D721Med (cell line): ENCODE measurements at places on chromosomes 7 and 10.

GRCh38 chr10:7302930-7303557 is 107.8 kb downstream of the SFMBT2 start:
- no peak for DNase-seq

DNA sequence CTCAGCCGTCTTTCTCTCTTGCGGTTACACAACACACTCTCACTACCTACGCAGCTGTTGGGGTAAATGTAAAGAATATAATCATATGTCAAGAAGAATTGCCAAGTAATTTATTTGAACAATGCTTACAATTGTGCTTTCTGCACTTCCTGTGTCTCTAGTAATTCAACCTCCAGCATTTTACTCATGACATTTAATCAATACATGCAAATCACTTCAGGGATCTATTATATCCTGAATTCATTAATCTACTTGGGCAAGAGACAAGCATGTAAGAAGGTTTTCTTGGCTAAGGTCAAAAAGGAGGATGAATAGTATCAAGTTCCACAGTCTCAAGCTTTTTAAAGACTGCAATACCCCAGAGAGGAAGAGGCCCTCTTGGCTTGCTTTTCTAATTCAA is 562.9 kb upstream of the ADARB2 start:
- DNase-seq: no peak

GRCh38 chr10:11181978-11182377 is 164.3 kb downstream of the CELF2 start:
- DNase-seq: no peak

DNA sequence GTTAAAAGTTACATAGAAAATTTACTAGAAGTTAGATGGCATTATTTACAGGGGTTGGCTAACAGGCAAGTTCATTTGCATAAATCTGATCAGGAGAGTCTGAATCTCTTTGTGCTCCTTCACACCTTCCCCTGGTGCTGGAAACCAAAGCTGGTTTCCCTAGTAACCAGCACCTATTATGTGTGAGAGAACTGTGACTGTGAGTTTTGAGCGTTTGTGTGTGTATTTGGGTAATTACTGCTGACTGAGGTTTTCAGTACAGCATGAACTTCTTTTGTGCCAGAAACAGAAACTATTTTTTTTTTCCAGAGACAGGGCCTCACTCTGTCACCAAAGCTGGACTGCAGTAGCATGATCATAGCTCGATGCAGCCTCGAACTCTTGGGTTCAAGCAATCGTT is 10.3 kb upstream of the IFIT1B start:
- no peak for DNase-seq

DNA sequence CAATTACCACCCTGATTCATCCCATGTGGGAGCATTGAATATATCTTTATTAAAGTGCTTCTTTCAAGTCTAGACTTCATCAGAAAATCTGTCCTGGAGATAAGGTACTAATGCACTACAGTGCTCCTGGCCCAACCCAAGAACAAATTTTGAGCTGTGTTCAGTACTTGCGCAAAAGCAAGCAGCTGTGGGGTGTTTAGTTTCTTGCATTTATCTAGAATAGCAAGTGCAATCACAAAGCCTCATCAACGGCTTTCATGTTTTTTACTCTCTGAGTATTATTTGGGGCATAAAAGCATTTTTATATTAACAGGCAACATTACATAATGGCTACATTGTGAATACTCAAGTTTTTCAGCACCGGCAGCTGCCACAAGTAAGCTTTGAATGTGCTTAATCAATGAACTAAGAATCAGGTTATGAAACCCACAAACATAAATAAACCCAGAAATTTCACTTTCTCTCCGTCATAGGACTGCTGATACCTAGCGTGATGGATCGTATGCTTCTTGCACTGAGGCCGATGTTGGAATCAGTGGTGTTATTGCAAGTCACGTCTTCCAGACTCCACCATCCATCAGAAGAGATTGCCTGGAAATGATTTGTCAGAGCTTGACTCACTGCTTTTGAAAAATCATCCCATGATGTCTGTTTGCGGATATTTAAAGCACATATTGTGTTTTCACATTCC is 113.1 kb downstream of the CTTNBP2 start:
- DNase-seq: no peak

GRCh38 chr7:80133361-80134114 is 1.1 kb upstream of the GNAI1 start:
- no peak for DNase-seq

DNA sequence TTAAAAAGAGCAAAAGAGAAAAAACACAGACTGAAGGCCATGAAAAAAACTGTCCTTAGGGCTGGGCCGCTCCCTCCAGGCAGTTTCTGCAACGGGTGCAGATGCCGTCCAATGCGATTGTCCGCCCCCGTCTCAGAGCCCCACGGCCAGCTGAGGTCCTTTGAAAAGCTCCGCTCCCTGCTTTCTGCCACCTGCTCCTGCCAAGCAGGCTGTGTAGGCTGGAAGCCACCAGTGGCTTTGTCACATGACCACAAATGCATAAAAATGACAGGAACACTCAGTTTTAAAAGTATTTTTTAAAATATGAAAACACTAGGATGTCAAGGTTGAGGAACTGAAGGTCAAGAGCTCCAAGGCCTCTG is 71.7 kb downstream of the AMZ1 start:
- no peak for DNase-seq

- no peak for DNase-seq
Observed at GRCh38 chr7:137172105-137172590, 171.4 kb downstream of the PTN start.

DNA sequence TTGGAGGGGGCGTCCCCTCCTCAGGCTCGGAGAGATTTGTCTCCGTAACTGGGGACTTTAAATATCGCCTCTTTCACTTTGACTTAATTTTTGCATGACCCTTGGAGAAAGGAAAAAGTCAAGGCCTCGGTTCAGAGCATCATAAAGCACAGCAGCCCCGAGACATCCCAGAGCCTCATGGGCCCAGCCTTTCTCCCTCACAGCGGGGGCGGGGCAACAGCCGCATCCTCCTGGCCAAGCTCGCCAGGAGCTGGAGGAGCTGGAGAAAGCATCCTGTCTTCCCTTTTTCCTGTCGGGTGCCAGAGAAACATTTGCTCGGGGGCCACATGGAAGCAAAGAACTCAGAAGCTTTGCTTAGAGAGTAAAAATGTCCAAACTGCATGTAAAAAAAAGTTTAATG is 43.6 kb upstream of the DPYSL4 start:
- no peak for DNase-seq

- no peak for DNase-seq
Observed at GRCh38 chr10:124097883-124098282, 4.5 kb upstream of the CHST15 start.

DNA sequence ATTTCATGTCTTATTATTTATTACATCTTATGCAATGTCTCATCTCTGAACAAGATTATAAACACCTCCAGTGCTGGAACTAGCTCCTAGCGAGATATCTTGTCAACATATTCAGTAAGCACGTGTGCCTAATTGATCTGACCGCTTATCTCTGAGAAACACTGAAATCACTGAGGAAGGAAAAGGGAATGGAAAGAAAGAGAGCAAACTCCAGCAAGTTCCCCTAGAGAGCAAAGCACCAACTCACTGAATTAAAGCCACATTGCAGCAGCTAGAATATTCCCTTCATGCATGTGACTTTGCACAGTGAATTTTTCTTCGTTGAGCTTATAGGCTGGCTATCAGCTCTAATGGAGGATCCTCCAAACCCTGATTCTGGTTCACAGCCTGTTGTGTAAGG is 177.1 kb upstream of the FRMD4A start:
- no peak for DNase-seq

- no peak for DNase-seq
Observed at GRCh38 chr10:91613411-91614187, 19.3 kb downstream of the PPP1R3C start.

GRCh38 chr7:137345799-137346449 is 2.4 kb upstream of the PTN start:
- DNase-seq: no peak

DNA sequence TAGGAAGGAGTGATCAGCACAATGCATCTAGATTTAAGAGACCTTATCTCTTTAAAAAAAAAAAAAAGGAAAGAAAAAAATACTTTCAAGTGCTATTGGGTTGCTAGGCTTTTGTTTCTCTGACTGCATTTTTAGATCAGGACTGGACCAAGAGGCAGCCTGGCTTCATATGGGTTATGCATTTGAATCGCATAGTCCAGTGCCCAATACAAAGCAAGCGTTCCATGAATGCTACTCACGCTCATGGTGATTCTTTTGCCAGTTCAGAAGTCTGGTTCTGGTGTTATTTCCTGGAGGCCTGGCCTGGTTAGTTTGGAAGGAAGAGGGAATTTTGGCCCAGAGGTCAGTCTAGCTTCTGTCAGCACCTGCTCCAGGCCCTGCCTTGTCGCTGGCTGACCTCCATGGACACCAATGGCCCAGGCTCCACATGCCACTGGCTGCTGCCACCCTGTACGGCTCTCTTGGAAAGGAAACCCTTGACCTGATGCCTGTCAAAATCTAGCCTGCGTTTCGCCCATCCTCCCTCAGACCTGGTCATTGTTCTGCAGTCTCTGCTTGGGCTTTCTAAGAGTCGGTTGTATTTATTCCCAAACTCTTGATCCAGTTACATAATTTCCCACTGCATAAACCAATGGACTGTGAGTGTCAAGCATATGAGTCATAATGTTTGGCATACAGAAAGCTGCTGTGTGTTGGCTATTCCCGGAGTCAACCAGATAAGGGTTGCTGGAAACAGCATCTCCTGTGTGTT is 74.3 kb upstream of the MKX start:
- DNase-seq: no peak

- DNase-seq: no peak
Observed at GRCh38 chr7:97305589-97305988, 188.1 kb downstream of the SDHAF3 start.

- no peak for DNase-seq
Observed at GRCh38 chr10:89792187-89792586, 90.8 kb downstream of the KIF20B start.

- DNase-seq: no peak
Observed at GRCh38 chr10:48464121-48464870, 140.6 kb downstream of the ARHGAP22 start.

GRCh38 chr10:74612195-74612594 is 214.2 kb upstream of the KAT6B start:
- DNase-seq: no peak

GRCh38 chr10:100496567-100496966 is 23.1 kb downstream of the SEC31B start:
- DNase-seq: no peak

- DNase-seq: no peak
Observed at GRCh38 chr10:8300925-8301324, 246.4 kb downstream of the GATA3 start.

DNA sequence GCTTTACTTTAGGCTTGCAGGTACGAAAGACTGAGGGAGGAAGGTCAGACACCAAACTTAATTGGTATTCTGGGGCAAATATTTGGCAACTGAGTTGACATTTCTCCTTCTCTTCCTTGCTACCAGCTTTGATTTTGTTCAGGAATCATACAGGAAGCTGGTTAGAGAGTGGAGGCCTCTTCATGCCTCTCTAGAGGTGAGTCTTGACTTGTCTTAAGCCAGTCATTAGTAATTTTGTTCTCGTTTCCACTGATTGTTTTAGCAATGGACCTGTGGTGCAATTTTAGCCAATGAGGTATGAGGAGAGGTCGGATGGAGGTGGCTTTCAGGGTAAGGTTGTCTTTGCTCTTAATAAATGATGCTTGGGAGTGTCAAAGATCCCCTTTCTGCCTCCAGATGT is 2.4 kb upstream of the RP9 start:
- no peak for DNase-seq

GRCh38 chr10:17410907-17411306 is 43.5 kb downstream of the ST8SIA6 start:
- DNase-seq: no peak

DNA sequence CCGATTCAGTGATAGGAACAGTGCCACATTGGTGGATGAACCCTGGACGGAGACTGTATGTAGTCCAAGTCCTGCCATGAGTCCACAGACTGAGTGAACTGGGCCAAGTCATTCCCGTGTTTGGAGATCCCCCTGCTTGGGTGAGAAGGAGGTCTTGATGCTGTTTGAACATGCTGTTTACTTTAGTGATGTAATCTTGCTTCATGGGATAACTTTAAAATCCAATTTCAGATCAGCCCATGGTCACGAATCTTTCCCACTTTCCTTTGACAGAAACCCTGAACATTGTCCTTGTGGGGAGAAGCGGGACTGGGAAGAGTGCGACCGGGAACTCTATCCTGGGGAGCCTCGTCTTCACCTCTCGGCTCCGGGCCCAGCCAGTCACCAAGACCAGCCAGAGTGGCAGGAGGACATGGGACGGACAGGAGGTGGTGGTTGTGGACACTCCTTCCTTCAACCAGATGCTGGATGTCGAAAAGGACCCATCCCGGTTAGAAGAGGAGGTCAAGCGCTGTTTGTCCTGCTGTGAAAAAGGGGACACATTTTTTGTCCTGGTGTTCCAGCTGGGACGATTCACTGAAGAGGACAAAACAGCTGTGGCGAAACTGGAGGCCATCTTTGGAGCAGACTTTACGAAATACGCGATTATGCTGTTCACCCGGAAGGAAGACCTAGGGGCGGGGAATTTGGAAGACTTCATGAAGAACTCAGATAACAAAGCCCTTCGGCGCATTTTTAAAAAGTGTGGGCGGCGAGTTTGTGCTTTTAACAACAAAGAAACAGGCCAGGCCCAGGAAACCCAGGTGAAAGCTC is 26.6 kb downstream of the GIMAP8 start:
- no peak for DNase-seq

DNA sequence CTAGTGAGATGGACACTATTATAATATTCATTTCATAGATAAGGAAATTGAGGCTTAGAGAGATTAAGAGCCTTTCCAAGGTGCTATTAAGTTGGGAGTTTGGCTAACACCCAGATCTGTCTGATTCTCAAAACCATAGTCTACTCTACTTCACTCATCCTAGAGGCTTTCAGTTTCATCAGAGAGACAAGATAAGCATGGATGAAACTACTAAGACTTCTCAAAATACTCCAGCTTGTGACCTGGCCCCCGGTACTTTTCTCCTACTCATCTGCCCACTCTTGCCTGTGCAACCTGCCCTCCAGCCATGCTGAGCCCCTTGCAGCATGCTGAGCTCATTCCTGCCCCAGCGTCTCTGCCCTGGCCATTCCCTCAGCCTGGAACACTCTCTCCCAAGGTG is 12.2 kb upstream of the SLC35B4 start:
- no peak for DNase-seq

- no peak for DNase-seq
Observed at GRCh38 chr7:94697035-94697974, 41.4 kb upstream of the SGCE start.

DNA sequence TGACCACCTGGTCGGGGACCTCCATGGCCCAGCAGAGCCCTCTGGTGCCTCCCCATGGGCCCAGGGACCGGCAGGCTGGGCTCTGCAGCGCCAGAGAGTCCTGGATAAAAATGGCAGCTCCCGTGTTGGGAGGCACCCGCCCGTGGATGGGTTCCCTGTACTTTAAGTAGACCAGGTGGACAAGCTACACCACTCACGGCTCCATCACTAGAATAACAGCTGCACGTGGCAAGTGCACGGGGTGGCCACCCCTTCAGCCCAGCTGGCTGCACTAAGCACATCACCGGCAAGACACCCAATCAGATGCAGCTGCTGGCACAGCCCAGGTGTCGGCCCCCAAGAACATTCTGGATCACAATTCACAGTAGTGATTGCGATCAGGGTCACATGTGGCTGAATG is 69.8 kb downstream of the DIP2C start:
- DNase-seq: no peak
